HepG2 (cell line): ENCODE measurements at places on chromosomes 1 and 21.
A peak's percentile ranks its signal among the peaks of the same experiment; 100 is the strongest.

DNA sequence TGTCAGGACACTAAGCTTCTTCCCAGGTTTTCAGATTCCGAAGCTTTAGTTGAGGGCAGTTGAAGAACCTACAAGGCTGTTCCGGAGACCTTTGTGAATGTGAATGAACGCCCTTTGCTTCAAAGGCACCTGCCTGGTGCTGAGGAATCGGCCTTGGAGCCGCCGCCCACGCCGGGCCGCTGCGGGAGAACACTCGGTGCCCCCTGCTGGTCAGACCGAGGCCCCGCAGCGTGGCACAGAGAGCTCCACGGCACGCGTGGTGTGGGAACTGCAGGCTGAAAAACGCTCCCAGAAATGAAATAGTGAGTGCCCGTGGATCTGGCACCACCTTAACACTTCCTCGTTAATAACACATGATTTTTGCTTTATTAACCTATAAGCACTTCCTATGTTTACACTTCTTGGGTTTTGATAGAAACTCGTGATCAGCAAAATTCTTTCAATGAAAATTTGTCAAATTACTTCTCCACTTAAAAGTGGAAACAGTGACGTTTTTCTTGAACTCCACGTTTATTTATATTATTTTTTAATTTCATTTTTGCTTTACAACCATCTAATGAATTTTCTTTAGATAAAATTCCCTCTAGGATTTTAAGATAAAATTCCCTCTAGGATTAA is 460.6 kb downstream of the DSCAM start:
- no peak for DNase-seq

DNA sequence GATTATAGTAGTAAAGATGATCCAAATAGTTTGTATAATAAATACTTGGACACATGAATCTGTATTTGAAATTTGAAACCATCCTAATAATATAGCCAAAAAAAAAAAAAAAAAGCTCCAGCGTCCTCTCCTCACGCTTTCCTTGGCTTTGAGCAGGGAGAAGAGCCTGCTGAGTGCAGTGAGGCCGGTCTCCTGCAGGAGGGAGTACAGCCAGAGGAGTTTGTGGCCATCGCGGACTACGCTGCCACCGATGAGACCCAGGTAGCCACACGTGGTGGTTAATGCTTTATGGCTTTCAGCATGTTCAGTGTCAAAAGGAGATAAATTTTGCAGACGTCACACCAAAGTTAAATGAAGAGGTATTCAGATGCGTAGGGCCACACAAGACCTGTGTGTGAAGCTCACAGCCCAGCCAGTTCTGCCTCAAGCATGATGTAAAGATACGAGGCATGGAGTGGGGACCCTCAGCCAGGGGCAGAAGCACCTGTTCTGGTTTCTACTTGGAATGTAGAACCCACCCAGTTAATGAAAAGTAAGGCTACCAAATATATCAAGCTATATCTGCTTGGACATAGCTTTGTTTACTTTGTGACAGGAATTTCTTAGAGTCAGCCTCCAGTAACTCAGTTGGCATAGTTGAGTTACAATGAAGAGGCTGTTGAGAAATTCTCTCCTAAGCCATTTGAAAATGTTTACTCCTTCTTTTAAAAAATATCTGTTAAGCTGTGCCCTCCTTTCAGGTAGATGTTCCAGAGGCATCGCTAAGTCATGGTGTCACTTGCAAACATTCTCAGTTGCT is 8.1 kb downstream of the PRMT2 start:
- DNase-seq: no peak

GRCh38 chr1:153178922-153179321 is 24.3 kb upstream of the LELP1 start:
- no peak for DNase-seq

DNA sequence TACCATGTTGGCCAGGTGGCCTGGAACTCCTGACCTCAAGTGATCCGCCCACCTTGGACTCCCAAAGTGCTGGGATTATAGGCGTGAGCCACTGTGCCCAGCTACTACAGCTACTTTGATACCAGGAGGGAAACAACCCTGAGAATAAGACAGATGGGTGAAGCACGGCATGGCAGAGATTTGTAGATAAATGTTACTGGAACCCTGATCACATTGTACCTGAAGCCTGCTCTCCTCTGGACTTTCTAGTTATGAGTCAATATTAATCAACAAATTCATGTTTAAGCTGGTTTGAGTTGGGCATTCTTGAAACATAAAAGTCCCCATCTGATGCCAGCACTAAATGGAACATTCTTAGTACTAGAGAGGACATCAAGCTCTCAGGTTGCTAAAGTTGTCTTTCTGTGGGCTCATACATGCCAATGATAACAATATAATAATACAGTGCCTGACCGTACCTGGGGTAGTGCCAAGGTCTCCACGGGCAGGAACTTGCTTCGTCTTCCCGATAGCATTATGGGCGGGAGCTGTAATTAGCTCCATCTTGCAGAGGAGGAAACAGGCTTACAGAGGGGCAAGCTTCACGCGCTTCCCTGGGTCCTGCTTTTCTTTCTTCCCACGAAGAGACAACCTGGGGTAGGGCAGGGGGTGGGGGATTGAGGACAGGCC is 30.7 kb upstream of the SLC19A1 start:
- no peak for DNase-seq

DNA sequence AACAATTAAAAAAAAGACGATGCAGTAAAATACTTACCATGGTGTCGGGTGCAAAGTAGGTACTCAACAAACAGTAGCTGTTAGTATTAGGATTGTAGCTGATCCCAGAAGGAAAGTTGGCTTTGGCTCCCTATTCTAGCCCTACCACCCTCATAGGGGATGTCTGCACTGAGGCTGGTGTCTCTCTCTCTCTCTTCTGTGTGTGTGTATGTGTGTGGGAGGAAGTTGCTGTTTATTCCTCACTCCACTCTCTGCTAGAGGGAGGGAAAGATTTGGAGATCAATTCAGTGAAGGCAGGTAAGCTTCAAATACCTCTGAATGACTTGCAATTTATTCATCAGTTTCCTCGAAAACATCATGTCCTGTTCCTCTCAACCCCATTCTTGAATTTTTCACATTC is 124.4 kb downstream of the PTPRU start:
- no peak for DNase-seq

DNA sequence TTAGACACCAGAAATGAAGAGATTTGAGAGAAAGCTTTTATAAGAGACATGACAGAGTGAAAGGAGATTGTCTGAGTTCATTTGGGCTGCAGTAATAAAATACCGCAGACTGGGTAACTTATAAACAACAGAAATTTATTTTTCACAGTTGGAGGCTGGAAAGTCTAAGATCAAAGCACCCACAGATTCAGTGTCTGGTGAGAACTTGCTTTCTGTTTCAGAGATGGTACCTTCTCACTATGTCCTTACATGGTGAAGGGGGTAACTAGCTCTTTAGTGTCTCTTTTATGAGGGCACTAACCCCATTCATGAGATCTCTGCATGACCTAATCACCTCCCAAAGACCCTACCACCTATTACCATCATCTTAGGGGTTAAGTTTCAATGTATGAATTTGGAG is 30.9 kb upstream of the FCRL4 start:
- DNase-seq: no peak

GRCh38 chr1:21634806-21635535 is 34.2 kb downstream of the RAP1GAP start:
- DNase-seq: no peak

GRCh38 chr1:179786815-179787685 is 44.0 kb downstream of the FAM163A start:
- no peak for DNase-seq

GRCh38 chr1:60376196-60376595 is 302.6 kb upstream of the C1orf87 start:
- DNase-seq: no peak

DNA sequence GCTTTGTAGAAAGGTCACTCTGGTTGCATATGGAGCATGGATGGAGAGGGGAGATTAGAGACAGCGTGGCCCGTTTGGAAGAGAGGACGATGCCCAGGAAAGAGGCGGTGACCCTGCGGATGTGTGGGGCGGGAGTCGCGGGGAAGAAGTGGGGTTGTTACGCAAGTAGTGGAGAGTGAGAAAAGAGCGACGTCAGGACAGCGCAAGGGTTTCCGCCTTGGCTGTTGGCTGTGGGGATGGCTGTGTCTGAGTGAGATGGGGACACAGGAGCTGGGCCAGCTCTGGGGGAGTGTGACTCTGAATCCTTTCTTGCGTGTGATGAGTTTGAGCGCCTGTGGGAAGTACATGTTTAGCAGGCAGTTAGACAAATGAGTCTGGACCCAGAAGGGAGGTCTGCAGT is 3.8 kb downstream of the B4GALT2 start:
- no peak for DNase-seq

GRCh38 chr1:22792396-22793160 is 81.9 kb downstream of the EPHB2 start:
- DNase-seq: no peak

- DNase-seq: no peak
These were observed 64.0 kb upstream of the DIP2A start for GRCh38 chr21:46394595-46395104.

- DNase-seq: no peak
These were observed 730 bp downstream of the NOS1AP start for GRCh38 chr1:162070094-162070748.

- DNase-seq: no peak
These were observed 165.3 kb downstream of the TNFSF18 start for GRCh38 chr1:172885411-172885810.

- no peak for DNase-seq
These were observed 47.8 kb downstream of the ZMYM4 start for GRCh38 chr1:35316264-35316663.

- DNase-seq: no peak
These were observed 136.9 kb upstream of the SAMSN1 start for GRCh38 chr21:14683063-14683462.

DNA sequence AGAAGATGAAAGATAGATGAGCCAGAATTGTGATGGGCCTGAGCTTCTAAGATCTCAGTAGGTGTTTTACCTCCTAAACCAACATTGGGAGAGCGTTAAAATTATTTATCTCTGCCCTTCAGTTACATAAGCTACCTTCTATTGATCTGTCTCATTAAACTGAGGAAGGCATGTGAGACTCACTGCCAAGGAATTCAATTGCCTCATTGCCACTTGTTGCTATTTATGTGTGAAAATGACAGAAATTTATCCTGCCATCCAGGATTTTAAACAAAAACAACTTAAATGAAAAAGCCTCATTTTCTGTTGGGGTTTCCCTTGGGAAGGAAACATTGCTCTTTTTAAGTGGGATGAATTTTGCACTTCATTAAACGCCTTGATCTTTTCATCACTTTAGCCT is 78.7 kb upstream of the RUNX1 start:
- DNase-seq: no peak

DNA sequence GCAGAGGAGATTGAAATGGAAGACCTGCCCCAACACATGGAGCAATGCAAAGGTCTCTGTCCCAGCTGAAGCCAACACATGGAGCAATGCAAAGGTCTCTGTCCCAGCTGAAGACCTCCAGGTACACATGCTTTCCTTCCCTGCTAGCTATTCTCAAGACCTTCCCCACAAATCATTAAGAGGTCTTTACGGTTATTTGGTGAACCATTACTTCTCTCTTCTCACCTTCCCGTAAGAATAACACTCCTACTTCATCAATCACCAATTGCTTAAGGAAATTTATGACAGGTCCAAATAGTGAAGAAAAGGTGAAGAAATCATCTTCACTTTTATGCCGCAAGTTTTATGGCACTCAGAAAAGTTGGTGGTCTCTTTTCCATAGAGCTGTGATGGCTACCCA is 138.8 kb downstream of the NTPCR start:
- DNase-seq: no peak

DNA sequence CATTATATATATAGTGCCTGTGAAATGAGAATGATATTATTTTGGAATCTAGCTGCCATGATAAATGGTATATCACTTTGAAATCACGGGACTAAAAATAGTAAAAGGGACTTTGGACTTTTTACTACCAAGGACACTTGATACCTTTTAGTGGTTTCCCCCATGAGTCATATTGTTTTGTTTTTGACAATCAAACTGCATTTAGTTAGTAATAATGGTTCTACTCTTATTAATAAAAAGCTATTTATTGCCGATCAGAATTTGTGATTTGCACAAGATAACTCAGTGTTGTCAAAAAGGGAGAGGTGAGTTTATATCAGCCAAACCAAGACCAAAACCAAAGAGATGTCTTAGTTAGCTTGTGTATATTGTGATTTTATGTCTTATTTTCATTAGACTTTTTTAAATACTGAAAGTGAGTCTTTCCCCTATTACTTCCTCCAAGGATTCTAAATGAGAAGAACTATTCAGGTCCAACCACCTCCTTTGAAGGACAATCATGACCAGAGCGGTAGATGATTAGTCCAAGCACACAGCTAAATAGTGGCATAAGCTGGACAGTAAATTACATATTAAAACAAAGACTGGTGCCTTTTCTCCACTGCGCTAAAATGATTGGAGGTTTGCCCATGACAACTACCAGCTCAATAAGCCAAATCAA is 281.7 kb upstream of the ESRRG start:
- DNase-seq: no peak

- DNase-seq: no peak
These were observed 410.2 kb downstream of the MATN1 start for GRCh38 chr1:30313176-30313575.

DNA sequence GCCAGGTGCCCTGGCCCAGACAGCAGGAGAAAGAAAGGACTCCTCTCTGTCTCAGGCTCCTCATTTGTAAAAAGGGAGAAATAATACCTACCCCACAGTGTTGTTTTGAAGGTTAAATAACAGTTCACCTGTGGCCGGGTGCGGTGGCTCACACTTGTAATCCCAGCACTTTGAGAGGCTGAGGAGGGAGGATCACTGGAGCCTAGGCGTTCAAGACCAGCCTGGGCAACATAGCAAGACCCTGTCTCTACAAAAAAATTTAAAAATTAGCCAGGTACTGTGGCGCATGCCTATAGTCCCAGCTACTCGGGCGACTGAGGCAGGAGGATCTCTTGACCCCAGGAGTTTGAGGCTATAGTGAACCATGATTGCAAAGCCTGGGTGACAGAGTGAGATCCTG is 2.5 kb upstream of the TMEM200B start:
- no peak for DNase-seq

GRCh38 chr1:234065794-234066447 is 161.4 kb downstream of the SLC35F3 start:
- peak; percentile 40 for DNase-seq

- no peak for DNase-seq
These were observed 76.3 kb upstream of the SLC44A3 start for GRCh38 chr1:94743862-94744261.

DNA sequence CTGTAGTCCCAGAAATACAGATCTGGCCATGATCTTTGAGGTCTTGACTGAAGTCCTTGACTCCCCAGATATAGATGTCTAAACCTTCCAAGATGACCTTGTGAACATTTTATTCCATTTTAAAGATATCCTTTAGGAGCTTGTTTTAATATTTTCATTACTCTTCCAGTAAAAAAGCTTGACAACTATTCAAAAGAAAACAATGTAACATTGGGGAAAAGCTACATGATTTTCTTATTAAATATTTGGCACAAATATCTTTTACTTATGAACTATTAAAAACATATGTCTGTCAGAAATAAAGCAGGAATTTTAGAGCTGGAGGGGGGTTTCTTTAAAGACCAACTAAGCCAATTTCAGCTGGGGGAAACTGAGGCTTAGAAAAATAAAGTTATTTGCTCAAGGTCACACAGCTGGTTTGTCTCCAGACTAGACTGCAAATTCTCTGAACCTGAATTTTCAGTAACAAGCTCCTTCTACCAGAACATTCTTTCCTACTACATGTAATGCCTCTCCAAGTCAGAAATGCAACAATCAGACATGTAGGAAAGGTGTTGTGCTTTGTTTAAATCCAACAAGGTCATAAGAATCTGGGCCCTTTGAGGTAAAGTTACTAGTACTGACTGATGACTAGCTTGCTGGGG is 67.0 kb upstream of the PTCH2 start:
- no peak for DNase-seq

GRCh38 chr1:25544243-25544764 is 898 bp downstream of the LDLRAP1 start:
- DNase-seq: no peak
